ENCODE measurements at places on chromosomes 13 and 19. TPM values are rescaled to one million over a fixed set of nuclear protein-coding genes. Genes with fewer than 3 reads are reported as not detected.

Gene FAM124A
- 4.6 TPM for total RNA-seq

Gene ZNF350
- total RNA-seq: 8.2 TPM

Gene IL17D
- 2.4 TPM for total RNA-seq

Gene ZNF208
- total RNA-seq: 31.4 TPM

Gene IL4I1
- 1.2 TPM for total RNA-seq

Gene HRC
- 907 TPM for total RNA-seq

Gene CEACAM3
- total RNA-seq: 0.97 TPM

Gene SNAPC2
- 12.3 TPM for total RNA-seq

Gene CHERP
- 23.7 TPM for total RNA-seq

Gene AMER2
- total RNA-seq: not detected

Gene NOVA2
- total RNA-seq: 5.9 TPM

Gene ITM2B
- total RNA-seq: 386 TPM

Gene EXOC3L2
- 1.7 TPM for total RNA-seq

Gene CCDC122
- total RNA-seq: 8.9 TPM

Gene SBK3
- 6.7 TPM for total RNA-seq

Gene GSX1
- not detected for total RNA-seq

Gene IFNL1
- total RNA-seq: not detected

Gene DYRK1B
- total RNA-seq: 31.2 TPM

Gene OVOL3
- total RNA-seq: not detected

Gene NR1H2
- total RNA-seq: 86.3 TPM

Gene LILRB2
- 2.8 TPM for total RNA-seq

Data from cardiac septum (tissue), 1 donor.